A549 treated with Hydrocortisone at 1 μM for 4 hours (cell line): ENCODE measurements at places on chromosomes 2 and 18. TPM values are rescaled to one million over a fixed set of nuclear protein-coding genes. Genes with fewer than 3 reads are reported as not detected.

The KIAA2012 gene
- not detected in 5 replicates for total RNA-seq

The SP140 gene
- 0.16 to 0.29 TPM in 2 of 5 replicates, not detected in the others for total RNA-seq

The FMNL2 gene
- 26.6 to 38.2 TPM (median 32.5 TPM) in 5 replicates for total RNA-seq

The CIB4 gene
- 0.16 to 0.40 TPM (median 0.24 TPM) in 3 of 5 replicates, not detected in the others for total RNA-seq

The MYOM1 gene
- total RNA-seq = 0.09 to 0.41 TPM (median 0.15 TPM) in 5 replicates

The GKN2 gene
- total RNA-seq = 1.8 to 3.1 TPM (median 2.5 TPM) in 5 replicates

The FBXO15 gene
- total RNA-seq = 0.67 to 1.1 TPM (median 0.92 TPM) in 5 replicates

The CRYBA2 gene
- not detected in 5 replicates for total RNA-seq

The NR4A2 gene
- total RNA-seq = 1.7 to 3.1 TPM (median 2.1 TPM) in 5 replicates

The POU3F3 gene
- total RNA-seq = 0.03 TPM in 1 of 5 replicates, not detected in the others

The RSAD2 gene
- total RNA-seq = 0.15 to 0.32 TPM (median 0.25 TPM) in 5 replicates

The PIGN gene
- 7.6 to 11.1 TPM (median 10.2 TPM) in 5 replicates for total RNA-seq

The MRPL53 gene
- 84.4 to 153 TPM (median 139 TPM) in 5 replicates for total RNA-seq

The SCN3A gene
- total RNA-seq = 0.01 TPM in 1 of 5 replicates, not detected in the others

The KCNIP3 gene
- total RNA-seq = 1.3 to 2.3 TPM (median 1.7 TPM) in 5 replicates

The HOXD13 gene
- total RNA-seq = 0.13 to 0.26 TPM (median 0.15 TPM) in 5 replicates

The TUBA3D gene
- 5.1 to 10.0 TPM (median 5.8 TPM) in 5 replicates for total RNA-seq

The LINC00305 gene
- total RNA-seq = not detected in 5 replicates

The KYNU gene
- 232 to 288 TPM (median 242 TPM) in 5 replicates for total RNA-seq

The SLC30A3 gene
- total RNA-seq = 2.8 to 3.6 TPM (median 3.2 TPM) in 5 replicates

The PPP1R1C gene
- 0.86 to 2.2 TPM (median 2.0 TPM) in 5 replicates for total RNA-seq

The THOC1 gene
- total RNA-seq = 17.9 to 23.7 TPM (median 19.0 TPM) in 5 replicates

The TTL gene
- 34.7 to 41.0 TPM (median 37.8 TPM) in 5 replicates for total RNA-seq

The GALR1 gene
- not detected in 5 replicates for total RNA-seq

The EIPR1 gene
- 38.1 to 42.8 TPM (median 41.2 TPM) in 5 replicates for total RNA-seq

The ABHD1 gene
- 0.82 to 2.0 TPM (median 1.4 TPM) in 5 replicates for total RNA-seq

The DSG1 gene
- not detected in 5 replicates for total RNA-seq

The KCNG2 gene
- total RNA-seq = 0.07 TPM in 1 of 5 replicates, not detected in the others

The CPLX4 gene
- not detected in 5 replicates for total RNA-seq

The TPGS2 gene
- 82.3 to 95.7 TPM (median 86.5 TPM) in 5 replicates for total RNA-seq

The MYO5B gene
- total RNA-seq = 7.3 to 9.2 TPM (median 8.4 TPM) in 5 replicates
